H1 (cell line): ENCODE measurements at places on chromosomes 4 and X. TPM values are rescaled to one million over a fixed set of nuclear protein-coding genes. Genes with fewer than 3 reads are reported as not detected.

DNA sequence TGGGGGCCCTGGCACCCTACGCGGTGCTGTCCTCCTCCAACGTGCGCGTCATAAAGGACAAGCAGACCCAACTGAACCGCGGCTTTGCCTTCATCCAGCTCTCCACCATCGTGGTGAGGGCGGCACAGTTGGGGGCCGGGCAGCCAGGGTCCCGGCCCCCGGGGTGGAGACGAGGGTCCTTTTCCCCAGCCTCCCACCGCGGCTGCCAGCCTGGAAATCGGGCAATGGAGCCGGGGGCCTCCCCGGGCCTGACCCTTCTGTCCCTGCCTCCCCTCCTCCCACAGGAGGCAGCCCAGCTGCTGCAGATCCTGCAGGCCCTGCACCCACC lies 13.7 kb upstream of the UBA1 start:
- no peak for DNase-seq

PCYT1B gene
- 14.9 and 17.9 TPM in 2 replicates for polyA plus RNA-seq

MSX1 gene
- 0.47 and 0.75 TPM in 2 replicates for polyA plus RNA-seq

- DNase-seq = no peak
These were observed 102.2 kb downstream of the SPCS3 start for GRCh38 chr4:176422001-176422400.

DNA sequence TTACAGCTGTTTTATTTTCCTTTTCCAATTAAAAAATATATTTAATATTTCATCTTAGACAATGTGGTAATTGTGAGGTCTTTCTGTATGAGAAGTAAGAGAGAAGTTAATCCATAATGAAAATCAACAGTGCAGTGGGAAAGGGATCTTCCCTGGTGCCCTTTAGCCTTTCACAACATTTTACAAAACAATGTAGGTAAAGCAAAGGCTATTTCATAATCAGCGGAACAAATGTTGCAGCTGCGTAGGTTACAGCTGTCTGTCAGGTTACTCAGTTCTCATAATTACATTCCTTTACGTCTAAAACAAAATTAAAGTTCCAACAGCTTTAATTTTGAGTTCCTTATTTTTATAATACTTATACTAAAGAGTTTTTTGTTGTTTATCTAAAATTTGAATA lies 22.8 kb upstream of the VCX3A start:
- DNase-seq = no peak

- DNase-seq = no peak
These were observed 63.4 kb downstream of the CLOCK start for GRCh38 chr4:55483315-55483714.

DNA sequence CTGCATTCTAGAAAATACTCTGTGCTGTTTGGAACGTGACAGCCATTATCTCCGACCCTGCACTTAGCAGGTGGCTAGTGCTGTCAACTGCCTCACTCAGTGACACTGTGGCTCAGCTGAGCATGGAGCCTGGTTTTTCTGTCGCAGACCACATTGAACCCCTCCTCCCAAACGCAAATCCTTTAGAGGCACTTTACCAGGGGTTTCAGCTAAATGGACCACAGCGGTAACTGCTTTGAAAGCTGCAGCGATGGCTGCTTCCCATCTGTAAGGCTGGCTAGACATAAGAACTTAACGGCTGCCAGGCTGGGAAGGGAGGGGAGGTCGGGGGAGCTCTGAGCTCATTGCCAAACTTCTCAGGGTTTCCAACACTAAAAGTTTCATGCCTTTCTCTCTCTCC lies 8.1 kb downstream of the SLC34A2 start:
- no peak for DNase-seq

DNA sequence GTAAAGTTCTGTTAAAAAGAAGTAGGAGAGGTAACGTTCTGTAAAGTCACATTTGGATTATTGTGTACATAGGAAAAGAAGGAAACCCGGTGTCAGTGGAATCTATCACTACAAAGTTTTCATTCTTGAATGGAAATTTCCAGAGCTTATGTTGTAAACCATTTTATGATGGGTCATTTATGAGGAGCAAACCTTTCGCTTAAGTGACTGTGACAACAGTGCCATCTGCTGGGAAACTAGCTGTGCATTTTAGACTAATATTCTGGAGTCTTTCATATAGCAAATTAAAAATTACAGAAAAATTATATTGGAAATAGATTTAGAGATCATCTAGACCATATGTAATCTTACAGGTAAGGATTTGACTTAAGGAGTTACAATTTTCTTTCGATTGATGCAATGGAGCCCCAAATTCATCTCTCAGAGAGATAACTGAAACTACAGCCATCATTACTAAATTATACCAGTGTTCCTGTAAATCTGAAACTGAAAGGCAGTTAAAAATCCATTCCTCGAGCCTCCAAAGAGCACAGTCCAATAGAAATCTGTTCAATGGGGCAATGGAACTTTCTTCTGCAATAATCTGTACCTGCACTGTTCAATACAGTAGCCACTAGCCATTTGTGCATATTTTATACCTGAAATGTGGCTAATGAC lies 26.9 kb downstream of the ASB9 start:
- no peak for DNase-seq

SASH3 gene
- polyA plus RNA-seq = not detected in 2 replicates

GPR143 gene
- polyA plus RNA-seq = 30.7 and 36.1 TPM in 2 replicates

CLDN2 gene
- 0.02 TPM in 1 of 2 replicates, not detected in the other for polyA plus RNA-seq
